Stimulated activated CD4-positive, alpha-beta T cell treated with anti-CD3 and anti-CD28 coated beads, Interleukin-4, amount 100 ng/mL, for 24 hours (primary cell): ENCODE measurements at places on chromosomes 6 and 20.

DNA sequence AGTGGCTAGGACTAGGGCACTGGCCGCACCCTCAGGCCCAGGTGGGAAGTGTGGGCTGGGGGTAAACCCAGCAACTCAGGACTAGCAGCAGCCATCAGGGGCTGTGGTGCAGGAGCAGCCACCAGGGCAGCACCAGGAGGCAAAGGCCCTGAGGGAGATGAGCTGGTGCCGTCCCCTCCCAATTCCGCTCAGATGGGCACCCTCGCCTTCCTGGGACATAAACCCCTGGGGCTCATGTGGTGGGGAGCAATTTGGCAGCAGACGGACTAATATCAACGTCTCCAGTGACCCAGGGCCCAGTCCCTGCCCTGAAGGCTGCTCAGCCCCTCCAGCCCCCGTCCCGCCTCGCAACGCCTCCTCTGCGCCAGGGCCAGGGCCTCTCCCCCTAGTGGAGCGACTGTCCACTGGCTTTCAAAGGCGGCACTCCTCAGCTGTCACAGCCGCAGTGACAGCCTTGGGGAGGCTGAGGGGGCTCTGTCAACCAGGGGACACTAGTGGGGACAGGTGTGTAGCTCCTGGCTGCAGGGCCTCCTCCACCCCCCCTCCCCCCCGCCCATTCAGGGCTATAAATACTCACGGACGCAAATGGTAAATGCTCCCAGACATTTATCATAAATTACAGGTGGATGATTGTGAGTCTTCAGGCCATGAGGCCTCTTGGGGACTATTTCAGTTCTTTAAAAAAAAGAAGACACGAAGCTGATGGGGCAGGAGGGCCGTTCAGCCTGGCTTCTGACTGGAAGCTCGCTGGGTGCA, 349.9 kb downstream of the ZFAND3 start:
- no peak for DNase-seq

GRCh38 chr6:169846286-169847056, 95.0 kb downstream of the ERMARD start:
- DNase-seq = no peak

DNA sequence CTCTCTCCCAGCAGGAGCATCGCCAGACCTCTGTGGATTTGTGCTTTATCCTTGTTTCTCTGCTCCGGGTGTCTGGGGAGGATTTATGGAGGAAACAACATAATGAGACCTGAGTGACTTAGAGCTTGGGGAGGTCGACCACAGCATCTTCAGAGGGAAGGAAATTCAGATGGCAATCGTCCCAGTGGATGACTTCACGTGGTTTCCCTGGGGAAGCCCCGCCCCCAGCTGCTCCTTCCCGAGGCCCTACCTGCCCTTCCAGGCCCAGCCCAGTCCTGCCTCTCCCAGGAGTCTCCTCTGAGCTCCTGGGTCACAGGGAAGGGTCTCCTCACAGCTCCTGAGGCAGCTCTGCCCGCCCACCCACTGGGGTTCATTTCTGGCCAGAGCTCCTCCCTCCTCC, 430.3 kb upstream of the SULF2 start:
- no peak for DNase-seq

DNA sequence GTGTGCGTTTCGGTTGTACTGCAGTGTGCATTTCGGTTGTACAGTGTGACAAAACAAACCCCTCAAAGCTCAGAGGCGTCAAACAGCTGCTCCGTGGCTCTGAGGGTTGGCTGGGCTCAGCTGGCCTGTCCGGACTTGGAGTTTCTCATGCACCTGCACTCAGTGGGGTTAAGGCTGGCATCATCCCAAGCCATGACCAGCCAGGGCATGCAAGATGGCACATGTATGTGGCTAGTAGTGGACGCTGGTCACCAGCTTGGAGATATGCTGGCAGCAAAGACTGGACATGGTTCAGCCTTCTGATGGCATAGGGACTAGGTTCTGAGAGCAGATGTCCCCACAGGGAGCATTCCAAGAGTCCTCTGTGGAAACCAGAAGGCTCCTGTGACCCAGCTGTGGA, 187.2 kb downstream of the CDH4 start:
- no peak for DNase-seq

- no peak for DNase-seq
Measured at GRCh38 chr6:26199773-26200764, 112.8 kb downstream of the HFE start.

DNA sequence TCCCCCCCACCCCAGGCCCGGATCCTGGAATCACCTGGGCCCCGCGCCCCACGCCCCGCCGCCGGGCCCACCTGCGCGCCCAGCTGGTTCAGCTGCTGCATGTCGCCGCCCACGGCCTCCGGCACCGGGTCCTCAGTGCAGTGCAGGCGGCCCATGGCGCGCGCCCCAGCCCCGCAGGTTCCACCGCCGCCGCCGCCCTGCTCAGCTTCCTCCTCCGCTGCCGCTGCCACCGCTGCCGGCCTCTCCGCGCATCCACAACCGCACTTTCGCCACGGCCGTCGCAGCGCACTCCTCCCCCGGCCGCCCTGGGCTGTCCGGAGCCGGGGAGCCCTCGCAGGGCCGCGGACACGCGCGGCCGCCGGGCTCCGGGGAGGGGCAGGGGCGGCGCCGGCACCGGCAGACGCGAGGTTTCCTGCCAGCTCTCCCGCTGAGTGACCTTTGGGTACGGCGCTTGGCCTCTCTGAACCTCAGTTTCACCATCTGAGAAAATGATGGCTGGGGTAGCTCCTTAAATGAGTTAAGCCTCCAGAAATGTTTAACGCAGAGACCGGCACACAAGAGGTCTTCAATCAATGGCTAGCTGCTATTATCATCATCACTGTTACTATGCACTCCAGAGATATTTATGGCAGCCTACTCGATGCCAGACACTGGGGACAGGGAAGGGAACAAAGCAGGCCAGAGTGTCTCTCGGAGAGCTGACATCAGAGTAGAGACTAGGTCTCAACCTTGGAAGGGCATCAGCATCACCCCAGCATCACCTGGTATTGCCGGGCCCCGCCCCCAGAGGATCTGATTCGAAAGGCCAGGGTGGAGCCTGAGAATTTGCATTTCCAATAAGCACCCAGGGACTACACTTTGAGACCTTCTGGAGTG, at the start of gene COMMD7:
Gene COMMD7 (minus strand): TSS at position 231 of the 876 bp plus-strand sequence. CDS start 76 bp downstream, at position 155.
- peak; percentile 65 for DNase-seq

GRCh38 chr6:43669922-43670622, 17.5 kb downstream of the MRPS18A start:
- DNase-seq = no peak

- no peak for DNase-seq
Measured at GRCh38 chr20:52054123-52054522, 137.5 kb downstream of the ZFP64 start.

DNA sequence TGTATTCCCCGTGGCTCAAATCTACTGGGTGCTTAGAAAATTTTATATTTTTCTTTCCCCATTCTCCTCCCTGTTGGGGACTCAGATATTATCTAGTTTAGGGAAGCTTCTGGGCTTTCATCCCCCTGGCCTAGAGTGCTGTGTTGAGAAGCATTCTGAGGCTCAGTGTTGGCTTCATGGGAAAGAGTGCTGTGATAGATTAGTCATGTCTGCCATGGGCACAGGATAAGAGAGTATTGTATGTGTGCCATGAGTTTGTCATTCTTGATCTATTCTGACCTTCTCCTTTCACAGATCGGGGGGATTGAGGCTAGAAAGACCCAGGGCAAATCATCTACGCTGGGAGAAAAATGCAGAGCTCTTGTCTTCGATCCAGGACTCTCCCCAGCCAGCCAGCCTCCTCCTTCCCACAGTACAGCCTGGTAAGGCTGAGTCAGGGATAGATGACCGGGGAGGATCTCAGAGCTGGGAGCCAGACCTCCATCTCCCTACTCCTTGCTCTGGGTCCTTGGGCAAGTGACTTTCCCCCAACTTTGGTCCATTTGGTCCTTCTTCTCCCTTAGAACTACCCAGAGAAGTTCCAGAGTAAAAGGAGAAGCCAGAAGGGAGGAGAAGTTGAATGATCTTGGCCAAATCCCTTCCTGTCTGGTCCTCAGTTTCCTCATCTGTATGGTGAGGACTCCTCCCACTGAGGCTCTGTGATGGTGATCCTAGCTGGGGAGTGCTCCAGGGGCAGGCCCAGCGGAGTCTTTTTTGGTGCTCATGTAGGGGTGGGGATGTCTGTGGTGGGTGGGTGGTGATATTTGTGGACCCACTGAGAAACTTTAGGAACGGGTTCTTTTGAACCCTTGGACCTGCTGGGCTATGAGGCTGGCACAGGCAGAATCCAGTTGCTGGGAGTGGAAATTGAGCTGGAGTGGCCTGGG, 5.0 kb downstream of the SRC start:
- DNase-seq = no peak

DNA sequence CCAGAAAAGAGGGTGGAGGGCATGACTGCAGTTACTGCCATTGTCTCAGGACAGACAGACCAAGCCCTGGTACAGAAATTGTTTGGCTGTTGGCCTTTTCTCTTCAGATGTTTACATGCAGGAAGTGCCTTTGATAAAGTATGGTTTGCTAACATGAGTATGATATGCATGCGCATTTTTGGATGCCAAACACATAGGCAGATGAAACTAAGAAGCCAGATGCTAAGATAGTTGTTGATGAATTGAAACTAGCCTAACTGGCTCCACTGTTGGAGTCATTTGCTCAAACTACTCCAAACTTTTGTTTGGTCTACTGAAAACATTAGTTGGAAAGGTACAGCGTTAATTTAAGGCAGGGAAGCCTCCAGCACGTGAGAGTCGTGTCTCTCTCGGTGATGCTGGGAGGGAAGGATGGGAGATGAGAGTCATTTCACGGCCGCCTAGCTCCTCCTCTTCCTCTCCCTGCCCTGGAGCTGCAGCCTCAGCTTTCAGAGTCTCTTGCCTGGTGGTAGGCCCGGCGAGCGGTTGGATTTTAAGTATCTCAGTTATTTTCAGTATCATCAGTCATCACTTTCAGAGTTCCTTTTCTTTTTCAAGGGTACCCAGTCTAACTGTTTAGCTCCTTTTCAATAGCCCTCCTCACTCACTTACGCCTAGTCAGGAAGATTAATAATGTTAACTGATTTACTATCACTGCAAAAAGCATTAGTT, 29.7 kb downstream of the RREB1 start:
- peak; percentile 75 for DNase-seq

DNA sequence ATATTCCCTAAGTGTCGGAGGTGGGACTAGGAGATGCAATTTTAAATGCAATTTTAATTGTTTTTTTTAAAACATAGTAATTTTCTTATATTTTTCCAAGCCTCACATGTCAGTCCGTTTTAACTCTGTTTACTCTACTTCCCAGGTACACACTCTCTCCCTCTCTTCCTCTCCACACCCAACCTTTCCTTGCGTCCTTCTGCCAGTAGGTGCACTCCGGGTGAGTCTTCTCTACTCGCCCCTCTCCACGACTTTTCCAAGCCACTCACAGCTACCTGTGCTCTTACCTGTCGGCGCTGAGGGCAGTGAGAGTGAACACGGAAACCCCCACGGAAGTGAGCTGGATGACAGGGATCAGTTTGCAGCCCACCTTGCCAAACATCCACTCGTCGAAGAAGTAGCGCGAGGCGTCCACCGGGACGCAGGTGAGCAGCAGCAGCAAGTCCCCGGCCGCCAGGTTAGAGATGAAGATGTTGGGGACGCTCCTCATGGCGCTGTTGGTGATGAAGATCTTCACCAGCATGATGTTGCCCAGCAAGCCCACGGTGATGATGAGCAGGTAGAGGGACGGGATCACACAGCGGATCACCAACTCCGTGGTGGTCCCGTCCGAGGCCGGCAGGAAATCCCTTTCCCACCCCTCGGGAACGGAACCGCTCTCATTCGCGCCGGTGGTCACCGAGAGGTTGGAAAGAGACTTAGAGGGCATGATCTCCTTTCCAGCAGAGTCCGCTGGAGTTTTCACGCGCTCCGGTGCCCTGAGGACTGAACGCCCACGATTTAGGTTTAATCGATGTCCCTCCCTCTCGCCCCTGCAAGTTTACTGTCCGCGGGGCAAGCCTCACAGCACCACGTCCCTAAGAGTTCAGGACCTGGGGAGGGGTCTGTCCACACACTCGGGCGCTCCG, 44.5 kb upstream of the GJE1 start:
- no peak for DNase-seq

- DNase-seq = peak; percentile 68
Measured at GRCh38 chr6:119147101-119148053, 68.9 kb upstream of the FAM184A start.

DNA sequence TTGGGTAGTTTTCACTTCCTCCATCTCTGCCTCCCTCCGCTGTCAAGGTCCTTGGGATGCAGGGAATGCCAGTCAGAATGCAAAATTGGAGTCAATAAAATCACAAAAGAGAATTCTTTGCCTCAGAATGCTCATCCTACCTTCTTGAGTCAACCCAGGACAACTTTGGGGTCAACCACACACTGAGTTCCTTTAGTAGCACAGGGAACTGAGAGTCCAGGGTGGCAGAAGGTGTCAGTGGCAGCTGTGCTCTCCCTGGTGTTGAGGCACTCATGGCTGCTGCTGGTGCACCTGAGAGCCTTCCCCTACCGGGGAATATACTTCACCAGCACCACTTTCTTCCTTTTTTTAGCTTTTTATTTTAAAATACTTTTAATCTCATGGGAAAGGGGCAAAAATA, 829 bp upstream of the NOTCH4 start:
- no peak for DNase-seq
